ENCODE measurements at places on chromosomes 2 and 18. TPM values are rescaled to one million over a fixed set of nuclear protein-coding genes. Genes with fewer than 3 reads are reported as not detected.

DNA sequence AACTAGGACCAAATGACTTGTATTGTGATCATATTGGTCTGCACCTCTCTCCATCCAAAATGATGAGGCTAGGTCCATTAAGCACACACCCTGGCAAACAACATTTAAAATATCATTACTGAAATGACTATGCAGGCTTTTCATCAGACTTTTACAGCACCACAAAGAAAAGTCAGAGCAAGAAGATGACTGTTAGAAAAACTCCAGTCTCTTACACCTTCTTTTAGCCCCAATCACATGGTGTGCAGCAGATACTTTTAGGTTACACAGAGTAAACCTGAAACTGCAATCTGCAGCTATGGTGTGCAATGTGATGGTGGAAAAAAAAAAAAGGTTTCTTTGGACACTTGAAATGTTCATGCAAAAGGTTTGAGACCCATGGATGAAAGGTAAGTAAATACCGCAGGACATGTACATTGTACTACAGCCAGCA is 5.4 kb upstream of the POLI start:
- DNase-seq, result no peak

DNA sequence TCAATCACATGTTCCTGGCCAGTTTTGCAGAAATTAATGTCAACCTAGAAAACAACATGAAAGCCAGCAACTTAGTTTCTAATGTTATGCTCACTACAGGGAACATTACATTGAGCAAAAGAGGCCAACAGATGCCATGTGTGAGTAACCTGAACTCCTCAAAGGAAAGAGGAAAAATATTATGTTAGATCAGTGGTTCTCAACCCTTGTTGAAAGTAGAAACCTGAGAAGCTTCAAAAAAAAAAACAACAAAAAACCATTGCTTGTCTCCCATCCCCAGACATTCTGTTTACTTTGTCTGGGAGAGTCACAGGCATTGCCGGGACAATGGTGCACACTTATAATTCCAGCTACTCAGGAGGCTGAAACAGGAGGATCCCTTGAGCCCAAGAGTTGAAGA is 57.7 kb downstream of the METTL4 start:
- no peak for DNase-seq

GRCh38 chr2:205629091-205629776 is 53.1 kb upstream of the NRP2 start:
- no peak for DNase-seq

- DNase-seq, result no peak
These were observed 63.3 kb downstream of the LIPG start for GRCh38 chr18:49625021-49625691.

Gene IL36B
- not detected for total RNA-seq

DNA sequence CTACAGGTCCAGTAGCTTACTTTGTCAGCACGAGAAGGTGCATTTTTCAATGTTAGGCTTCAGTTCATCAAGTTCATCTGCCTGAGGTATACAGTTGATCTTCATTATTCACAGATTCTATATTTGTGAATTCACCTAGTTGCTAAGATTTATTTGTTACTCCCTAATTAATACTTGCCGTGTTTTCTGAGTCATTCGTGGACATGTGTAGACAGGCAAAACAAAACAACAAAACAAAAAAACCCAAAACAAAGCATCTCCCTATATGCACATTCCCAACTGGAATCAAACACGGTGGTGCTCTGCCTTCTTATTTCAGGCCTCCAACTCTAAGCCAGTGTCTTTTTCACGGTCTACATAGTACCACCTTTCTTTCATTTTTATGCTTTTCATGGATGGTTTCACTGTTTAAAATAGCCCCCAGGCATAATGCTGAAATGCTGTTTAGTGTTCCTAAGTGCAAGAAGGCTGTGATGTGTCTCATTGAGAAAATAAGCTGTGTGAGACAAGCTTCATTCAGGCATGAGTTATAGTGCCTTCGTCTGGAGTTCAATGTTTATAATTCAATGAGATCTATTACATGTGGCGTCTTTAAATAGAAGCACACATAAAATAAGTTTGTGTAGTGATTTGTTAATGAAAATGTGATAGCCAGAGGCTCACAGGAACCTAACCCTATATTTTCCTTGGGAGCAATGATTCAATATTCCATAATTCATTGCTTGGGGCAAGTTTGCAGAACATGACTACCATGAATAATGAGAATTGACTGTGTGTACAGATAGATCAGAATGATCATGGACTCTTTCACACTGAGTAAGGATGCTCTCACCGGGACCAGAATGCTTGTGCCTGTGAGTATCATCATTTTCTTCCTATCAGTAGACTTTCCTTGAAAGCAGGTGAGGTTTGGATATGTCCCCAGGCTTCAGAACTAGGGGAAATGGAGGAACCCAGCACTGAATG is 24.6 kb downstream of the ITGB6 start:
- DNase-seq, result no peak

- DNase-seq, result no peak
These were observed 160.2 kb downstream of the NCK2 start for GRCh38 chr2:105904938-105905337.

Gene LIMS4
- not detected for total RNA-seq

Gene NCOA1
- 107 TPM for total RNA-seq

GRCh38 chr2:160264308-160264707 is 64.2 kb upstream of the ITGB6 start:
- DNase-seq, result no peak
